Osteocyte (in vitro differentiated cells): ENCODE measurements at places on chromosomes 4 and X. TPM values are rescaled to one million over a fixed set of nuclear protein-coding genes. Genes with fewer than 3 reads are reported as not detected.

The MAGEB1 gene
- total RNA-seq = not detected in 2 replicates

The RAB33A gene
- 3.6 and 4.1 TPM in 2 replicates for total RNA-seq

The JCHAIN gene
- total RNA-seq = not detected in 2 replicates

DNA sequence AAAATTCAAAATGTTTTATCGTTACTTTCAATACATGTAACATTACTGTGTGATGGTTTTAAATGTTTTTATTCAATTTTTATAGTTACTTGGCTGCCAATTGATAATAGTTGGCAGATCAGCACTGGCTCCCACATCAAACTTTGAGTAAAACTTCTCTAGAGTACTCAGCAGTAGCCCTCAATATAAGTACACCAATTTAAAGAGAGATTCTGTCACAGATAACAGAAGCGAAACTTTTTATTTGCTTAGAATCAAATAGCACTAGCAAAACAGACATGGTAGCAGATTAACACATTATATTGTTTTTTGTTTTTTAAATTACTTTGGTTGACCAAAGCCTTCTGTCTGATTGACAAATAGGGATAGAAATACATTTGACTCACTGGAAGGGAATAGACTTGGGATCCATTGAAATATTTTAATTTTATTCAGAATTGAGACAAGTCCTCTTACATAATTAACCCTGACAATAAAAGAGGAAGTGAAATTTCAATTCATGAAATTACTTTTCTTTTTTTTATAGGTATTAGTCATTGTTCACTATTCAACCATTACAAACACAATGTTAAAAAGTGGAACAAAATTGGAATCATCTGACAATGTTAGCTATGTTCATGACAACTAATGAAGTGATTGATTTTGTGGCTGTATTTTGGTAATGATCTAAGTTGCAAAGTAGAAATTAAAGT, 554.9 kb downstream of the KLHL4 start:
- no peak overlapping the region for H3K27ac ChIP-seq
- H3K27me3 ChIP-seq = no peaks in the 10 kb centered on the region
- no peak overlapping the region for H3K4me3 ChIP-seq
- H3K4me1 ChIP-seq = no peaks in the 10 kb centered on the region
- DNase-seq = no peak

DNA sequence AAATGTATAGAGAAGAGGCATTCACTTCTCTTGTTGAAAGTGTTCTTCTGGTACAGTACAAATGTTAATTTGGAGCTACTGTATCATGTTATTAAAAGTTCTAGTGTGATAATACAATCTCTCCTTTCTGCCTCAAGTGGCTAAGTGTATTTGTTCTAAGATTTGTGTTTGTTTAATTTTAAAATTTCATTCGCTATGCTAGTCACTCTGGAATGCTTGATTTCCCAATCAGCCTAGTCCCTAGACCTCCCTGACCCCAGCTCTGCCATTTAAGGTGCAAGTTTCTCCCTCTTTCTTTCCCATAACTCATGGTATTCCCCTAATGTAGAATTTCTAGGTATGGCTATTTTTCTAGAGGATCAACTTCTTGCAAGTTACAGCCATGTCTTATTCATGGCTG, 817.4 kb downstream of the STIM2 start:
- no peaks in the 10 kb centered on the region for H3K36me3 ChIP-seq
- peaks cover 7% of the 10 kb centered on the region for H3K27me3 ChIP-seq
- no peaks in the 10 kb centered on the region for H3K4me1 ChIP-seq
- DNase-seq = no peak
- no peak overlapping the region for H3K27ac ChIP-seq
- H3K4me3 ChIP-seq = no peak overlapping the region

DNA sequence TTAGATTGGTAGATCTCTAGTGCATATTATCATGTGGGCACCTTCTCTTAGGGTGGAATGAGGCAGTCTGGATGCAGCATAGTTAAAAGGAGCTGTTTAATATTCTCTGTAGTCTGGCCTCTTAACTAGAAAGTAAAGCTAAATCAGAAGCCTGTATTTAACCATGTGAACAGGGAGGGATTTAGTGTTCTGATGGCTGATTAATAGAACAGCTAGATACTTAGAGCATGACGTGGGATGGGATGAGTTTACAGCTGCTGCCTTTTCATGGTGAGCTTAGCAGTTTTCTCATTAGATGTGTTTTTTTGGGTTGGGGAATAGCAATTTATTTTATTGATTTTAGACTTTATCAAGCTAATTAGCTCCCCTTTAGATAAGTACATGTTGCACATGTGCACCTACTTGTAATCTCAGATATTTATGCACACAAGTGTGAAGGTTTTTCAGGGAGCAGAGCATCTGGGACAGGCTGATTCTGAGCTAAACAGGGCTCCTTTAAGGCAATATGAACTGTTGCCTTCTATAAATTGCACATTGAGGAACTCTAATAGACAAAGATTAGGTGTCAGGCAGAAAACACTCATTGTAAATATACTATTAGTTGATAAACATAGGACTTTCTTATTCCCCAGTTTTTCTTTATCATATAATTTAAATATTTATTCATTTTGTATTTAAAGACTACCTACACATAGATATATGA, 34.1 kb downstream of the YIPF6 start:
- no peak overlapping the region for H3K4me3 ChIP-seq
- H3K27ac ChIP-seq = no peak overlapping the region
- no peaks in the 10 kb centered on the region for H3K4me1 ChIP-seq
- H3K27me3 ChIP-seq = no peaks in the 10 kb centered on the region
- peaks cover 16% of the 10 kb centered on the region for H3K36me3 ChIP-seq

GRCh38 chr4:125235971-125236370, 78.8 kb upstream of the FAT4 start:
- no peaks in the 10 kb centered on the region for H3K4me1 ChIP-seq
- no peak for DNase-seq
- no peaks in the 10 kb centered on the region for H3K27me3 ChIP-seq
- no peak overlapping the region for H3K27ac ChIP-seq
- no peak overlapping the region for H3K4me3 ChIP-seq
